CD8-positive, alpha-beta memory T cell (primary cell): ENCODE measurements at places on chromosomes 11 and 22.

GRCh38 chr11:2137202-2138067 is 1.8 kb downstream of the IGF2 start:
- DNase-seq, result no peak

DNA sequence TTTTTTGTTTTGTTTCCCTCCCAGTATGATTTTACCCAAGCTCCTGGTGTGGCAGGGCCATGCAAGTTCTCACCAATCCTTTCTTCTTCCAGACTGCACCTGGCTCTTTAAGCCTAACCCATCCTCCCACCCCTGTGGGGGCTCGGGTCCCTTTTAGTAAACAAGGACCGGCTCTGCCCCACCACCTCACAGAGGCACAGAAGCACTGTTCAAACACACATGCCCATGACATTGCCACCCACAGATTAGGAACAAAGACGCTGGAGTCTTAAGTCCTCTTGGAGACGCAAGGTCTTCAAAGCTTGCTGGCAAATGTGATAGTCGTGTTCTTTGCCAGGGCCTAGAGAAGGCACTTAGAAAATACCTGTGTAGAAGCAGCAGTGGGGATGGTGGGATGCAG is 18.9 kb downstream of the UQCR10 start:
- no peak for DNase-seq

- no peak for DNase-seq
Measured at GRCh38 chr11:34667810-34668582, 47.1 kb downstream of the EHF start.

DNA sequence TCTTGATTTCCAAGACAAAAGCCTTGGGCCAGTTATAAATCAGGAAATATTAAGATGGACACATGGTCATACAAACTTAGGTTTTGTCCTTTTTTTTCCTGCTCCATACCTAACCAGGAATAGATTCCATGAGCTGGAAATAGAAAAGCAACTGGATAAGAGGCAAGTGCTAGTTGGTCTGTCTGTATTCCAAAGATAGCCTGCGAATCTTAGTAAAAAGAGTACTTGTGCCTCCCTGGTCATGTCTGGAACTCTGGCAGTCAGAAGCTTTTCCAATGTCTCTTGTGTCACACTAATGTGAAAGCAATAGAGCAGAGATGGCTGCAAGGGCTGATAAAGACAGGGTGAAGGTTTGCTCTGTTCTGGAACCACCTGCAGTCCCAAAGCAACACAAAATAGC is 590.2 kb upstream of the ANO5 start:
- no peak for DNase-seq

GRCh38 chr22:37267135-37267587 is 15.1 kb upstream of the CYTH4 start:
- DNase-seq, result peak; percentile 71

GRCh38 chr22:50221410-50222300 is 20.8 kb downstream of the SELENOO start:
- no peak for DNase-seq

GRCh38 chr11:2778630-2779498 is 79.1 kb upstream of the KCNQ1OT1 start:
- DNase-seq, result peak; percentile 24

DNA sequence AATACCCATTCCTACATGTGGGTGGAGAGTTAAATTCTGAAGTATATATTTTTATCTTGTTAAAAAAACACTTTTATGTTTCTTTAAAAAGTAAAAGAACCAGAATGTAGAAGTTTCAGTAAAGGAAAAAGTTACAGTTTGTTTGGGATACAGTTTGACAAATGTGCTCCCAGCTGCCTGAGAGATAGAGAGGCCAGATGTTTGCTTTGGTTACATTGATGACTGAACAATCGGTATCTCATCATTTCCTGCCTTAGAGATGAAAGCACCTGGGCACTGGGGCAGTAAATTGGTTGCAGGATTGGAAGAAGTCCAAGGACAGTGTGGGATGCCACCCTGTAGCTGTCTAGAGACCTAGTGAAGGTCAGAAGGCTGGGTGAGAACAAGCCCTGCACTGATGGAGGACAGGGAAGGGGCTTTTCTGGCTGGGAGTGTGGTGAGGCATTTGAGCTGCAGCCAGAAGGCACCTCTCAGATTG is 16.6 kb downstream of the MED15 start:
- peak; percentile 25 for DNase-seq
